ENCODE measurements at places on chromosomes 5 and 9.
A peak's percentile ranks its signal among the peaks of the same experiment; 100 is the strongest.

- DNase-seq: no peak
Observed at GRCh38 chr9:134373269-134373668, 47.0 kb downstream of the RXRA start.

GRCh38 chr9:12889402-12890106 is 114.7 kb downstream of the LURAP1L start:
- no peak for DNase-seq

DNA sequence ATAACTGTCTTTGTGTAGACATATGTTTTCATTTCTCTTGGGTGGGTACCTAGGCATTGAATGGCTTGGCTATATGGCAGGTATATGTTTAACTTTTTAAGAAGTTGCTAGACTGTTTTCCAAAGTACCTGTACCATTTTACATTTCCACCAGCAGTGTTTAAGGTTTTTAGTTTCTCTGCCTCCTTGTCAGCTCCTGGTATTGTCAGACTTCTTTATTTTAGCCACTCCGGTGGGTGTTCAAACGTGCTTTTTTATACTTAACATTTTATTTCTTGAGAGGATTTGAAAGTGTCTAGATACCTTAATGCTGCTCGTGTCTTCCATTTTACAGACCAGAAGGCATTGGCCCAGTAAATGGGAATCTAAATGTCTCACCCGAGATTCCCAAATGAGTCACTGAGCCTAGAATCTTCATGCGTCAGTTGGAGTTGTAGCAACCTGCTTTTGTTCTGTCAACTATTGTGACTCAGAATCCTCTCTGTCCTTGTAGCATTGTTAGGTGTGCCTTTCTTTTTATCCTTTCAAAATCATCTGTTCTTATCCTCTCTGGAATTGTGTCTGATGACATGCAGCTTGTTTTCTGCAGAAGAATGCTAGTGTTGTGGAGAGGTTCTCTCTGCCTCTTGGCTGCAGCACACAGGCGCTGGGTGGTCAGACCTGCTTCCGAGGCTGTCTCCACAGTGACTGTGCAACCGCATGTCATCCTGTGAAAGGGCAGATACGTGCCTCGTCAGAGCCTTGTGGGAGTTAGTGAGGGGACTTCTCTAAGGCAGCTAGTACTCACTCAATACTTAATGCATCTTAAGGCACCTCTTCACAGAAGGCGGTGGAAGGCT is 291.8 kb downstream of the AOPEP start:
- no peak for DNase-seq

- DNase-seq: no peak
Observed at GRCh38 chr5:112935675-112936074, 13.6 kb upstream of the REEP5 start.

DNA sequence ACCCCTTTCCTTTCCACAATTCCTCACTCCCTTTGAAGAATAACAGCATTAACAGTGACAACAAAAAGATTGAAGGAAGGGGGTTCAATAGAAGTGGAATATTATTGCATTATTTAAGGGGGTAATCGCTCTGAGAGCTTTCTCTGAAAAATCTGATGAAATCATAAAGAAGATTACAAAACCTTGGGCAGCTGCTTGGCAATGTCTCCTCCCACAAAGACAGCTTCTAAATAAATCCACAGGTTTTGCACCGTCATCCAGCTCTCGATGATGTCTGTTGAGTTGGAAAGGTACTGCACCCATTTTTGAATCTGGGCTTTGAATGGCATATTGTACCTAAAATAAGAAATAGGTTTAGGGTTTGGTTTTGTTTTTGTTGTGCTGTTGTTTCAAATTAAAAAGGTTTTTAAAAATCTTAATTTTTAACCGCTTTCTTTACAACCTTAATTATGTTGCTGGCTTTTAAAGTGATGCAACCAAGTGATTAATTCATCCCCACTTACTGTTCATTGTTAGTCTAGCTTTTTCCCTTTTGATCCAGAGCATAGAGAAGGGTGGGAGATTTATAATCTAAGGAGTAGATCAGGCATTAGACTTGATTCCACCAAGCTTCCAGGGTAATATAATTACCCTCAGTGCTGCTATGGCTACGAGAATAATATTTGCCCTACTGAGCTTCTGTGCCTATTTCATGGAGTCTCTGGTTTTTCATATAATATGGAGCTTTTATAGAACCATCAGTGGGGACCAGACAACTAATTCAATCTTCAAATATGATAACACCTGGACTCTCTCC is 85.0 kb downstream of the DNAH5 start:
- no peak for DNase-seq

DNA sequence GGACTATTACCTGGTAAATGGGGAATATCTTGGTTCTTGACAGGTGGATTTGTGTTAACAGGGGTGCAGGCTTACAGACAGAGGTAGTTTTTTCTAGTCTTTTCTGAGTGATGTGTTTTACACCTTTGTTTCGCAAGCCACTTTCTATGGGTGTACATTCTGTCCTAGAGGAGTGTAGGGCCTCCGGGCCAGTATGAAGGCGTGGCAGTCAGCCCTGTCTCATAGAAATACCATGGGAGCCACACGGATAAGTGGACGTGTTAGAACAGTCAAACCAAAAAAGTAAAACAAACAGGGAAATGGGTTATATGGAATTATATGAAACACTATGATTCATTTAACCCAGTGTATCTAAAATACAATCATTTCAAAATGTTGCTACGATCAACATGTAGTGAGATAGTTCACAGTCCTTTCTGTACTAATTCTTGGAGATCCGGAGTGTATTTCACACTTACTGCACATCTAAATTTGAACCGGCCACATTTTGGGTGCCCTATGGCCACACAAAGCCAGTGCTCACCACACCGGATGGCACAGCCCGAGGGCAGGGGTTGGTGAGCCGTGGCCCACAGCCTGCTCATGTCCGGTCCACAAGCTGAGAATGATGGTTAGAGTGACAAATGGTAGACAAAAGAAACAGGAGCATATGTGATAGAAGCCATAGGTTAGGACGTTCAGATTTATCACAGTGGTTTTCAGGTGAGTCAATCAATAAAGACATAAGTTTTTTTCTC is 80.1 kb upstream of the IRX4 start:
- no peak for DNase-seq

DNA sequence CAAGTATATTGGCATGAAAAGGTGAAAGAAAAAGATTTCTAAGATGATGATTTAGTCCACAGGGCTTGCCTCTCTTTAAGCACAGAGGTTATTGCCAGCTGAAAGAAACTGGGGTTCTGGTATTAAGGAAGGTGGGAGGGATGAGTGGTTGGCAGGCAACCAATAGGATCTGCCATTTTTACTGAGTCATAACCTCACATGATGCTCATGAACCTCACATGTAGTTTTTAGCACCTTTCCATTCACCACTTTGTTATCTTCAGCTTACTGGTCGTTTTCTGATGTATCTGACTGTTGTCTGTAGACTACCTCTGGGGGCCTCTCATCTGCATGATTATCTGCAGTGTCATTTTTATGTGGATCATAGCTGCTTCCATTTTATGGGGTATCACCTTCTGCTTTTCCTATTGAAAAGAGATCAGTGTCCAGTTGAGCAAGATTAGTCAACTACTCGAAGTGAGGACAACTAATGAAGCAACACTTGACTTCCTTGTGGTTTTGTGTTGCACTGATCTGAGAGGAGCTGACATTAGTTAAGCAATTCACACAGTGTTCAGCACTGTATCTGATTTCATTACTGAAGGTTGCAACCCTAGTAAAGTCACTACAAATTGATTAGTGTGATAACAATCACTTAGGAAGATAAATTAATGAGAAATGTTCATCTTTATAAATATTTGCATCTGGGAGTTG is 186.3 kb downstream of the SGCD start:
- no peak for DNase-seq

DNA sequence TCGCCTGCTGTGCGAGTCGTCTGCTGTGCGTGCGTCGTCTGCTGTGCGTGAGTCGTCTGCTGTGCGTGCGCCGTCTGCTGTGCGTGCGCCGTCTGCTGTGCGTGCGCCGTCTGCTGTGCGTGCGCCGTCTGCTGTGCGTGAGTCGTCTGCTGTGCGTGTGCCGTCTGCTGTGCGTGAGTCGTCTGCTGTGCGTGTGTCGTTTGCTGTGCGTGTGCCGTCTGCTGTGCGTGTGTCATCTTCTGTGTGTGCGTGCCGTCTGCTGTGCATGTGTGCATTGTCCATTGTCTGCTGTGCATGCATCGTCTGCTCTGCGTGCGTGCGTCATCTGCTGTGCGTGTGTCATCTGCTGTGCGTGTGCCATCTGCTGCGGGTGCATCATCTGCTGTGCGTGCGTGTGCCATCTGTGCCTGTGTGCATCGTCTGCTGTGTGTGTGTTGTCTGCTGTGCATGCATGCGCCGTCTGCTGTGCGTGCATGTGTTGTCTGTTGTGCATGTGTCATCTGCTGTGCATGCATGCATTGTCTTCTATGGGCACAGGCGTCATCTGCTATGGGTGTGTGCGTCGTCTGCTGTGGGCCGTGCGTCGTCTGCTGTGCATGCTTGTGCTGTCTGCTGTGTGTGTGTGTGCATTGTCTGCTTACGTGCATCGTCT is 68.6 kb upstream of the IRX4 start:
- DNase-seq: no peak

- DNase-seq: no peak
Observed at GRCh38 chr5:172939611-172940267, 19.5 kb upstream of the RPL26L1 start.

DNA sequence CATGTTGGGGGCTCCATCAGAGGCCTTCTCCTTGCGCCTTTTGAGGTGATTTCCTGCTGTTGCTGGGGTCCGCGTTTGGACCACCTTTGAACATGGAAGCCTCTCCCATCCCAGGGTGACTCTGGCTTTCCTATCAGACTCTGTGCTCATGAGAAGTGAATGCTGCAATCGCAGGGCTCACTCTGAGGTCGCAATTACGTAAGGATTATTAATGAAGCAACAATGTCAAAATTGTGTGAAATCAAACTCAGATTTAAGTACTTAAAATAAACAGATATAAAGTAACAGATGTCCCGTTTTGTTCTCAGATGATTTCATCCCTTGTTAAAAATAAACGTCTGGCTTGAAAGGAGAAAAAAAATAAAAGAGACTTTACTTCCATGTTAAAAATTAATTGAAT is 634.2 kb downstream of the BNC2 start:
- no peak for DNase-seq

GRCh38 chr9:124550072-124550471 is 42.9 kb upstream of the NR5A1 start:
- no peak for DNase-seq

- peak; percentile 42 for DNase-seq
Observed at GRCh38 chr9:113516840-113517577, 53.5 kb downstream of the RGS3 start.

GRCh38 chr5:39779831-39780230 is 355.1 kb upstream of the DAB2 start:
- DNase-seq: no peak

GRCh38 chr5:138011991-138012390 is 20.9 kb downstream of the FAM13B start:
- no peak for DNase-seq

DNA sequence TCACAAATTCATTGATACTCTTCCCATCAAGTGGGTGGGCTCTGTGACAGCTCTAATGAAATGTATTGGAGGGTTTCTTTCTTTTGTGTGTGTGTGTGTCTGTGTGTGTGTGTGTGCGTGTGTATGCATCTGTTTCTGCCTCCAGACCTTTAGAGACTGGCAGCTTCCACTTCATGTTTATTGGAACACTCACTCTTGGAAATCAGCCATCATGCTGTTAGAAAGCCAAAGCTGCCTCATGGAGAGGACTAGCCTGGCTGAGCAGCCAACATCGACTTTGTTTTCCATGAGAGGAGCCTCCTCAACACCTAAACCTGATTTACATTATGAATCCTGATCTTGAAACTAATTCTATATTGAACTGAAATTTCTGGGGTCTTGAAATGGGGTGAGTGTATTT is 128.5 kb upstream of the FAM174A start:
- DNase-seq: no peak

DNA sequence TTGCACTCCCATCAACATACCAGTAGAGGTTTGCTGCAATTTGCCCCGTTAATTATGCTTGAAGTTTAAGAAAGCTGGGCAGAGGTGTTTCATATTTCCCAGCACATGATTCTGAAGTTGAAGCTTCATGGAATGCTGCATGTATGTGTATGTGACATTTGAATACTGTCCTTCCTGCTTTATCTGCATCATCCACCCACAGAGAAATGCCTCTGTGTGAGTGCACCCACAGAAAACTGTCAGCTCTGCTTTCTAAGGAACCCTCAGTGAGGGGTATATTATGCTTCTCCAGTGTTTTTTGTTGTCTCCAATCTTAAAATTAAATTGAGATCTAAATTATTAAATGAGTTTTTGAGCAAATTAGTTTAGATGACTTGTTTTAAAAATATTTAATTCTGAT is 358.1 kb upstream of the PIK3R1 start:
- no peak for DNase-seq

DNA sequence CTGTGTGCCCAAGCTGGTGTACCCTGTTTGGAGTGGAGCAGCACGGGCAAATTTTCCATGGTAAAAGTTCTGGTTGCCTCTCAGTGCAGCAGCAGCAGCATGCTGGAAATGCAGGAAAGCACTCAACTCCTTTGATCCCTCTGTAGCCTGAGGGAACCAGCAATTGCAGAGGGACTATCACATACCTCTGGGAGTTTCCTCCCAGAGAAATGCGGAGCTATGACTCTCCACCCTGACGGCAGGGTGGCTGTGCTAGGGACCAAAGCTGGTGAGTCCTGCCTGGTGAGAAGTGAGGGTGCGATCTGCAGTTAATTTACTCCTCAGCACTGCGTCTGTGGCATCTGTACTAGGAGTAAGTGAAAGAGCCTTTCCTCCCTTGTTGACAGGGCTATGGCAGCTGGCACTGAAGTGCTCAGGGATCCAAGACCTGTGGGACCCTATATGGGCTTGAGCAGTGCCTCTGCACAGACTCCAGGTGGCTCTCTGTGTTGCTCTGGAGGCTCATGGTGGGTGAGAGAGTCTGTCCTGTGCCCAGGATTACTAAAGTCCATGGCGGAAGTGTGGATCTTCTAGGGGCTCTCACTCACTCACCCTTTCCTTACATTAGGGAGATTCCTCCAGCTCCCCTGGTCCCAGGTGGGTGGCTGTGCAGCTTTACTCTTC is 601.2 kb upstream of the TYRP1 start:
- no peak for DNase-seq

- no peak for DNase-seq
Observed at GRCh38 chr5:119527351-119527750, 75.1 kb downstream of the HSD17B4 start.

DNA sequence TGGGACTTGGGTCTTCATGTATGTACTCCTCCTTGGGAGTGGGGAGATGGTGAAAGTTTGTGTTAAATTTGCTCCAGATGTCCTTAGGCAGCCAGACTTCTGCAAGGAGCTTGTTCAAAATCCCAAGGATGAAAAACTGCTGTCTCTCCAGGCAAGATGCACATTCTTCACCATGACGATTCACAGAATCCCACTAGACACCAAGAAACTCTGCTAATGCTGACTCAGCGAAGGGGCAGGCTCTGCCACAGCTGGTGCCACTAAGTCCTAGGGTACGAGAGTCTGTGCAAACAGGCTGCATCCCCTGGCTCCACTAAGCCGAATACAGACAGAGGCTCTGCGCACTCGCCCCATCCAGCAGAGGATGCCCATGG is 71.1 kb downstream of the OLFM1 start:
- no peak for DNase-seq

DNA sequence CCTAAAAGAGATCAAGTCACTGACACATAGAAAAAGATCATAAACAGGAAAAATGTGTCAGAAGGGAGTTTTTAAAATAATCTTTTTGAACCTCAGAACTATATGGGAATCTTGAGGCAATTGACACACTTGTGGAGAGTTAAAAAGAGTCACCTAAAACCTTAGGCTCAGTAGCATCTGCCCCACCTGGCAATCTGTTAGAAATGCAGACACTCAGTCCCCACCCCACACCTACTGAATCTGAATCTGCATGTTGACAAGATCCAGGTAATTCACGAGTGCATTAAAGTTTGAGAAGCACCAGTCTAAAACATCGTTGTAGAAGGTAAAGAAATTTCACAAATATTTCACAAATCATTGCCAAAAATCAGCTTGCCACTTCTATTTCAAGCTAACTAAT is 388.3 kb downstream of the NR2F1-AS1 start:
- DNase-seq: no peak

Data from stimulated activated CD8-positive, alpha-beta memory T cell treated with anti-CD3 and anti-CD28 coated beads, Interleukin-4, amount 100 ng/mL, for 1 hour (primary cell).